ENCODE measurements at places on chromosomes 6 and 20.

- no peak for DNase-seq
Observed at GRCh38 chr20:9594284-9594875, 80.0 kb downstream of the LAMP5 start.

GRCh38 chr6:152356662-152357061, 280.5 kb downstream of the SYNE1 start:
- DNase-seq = no peak

GRCh38 chr6:35417979-35418661, 34.0 kb upstream of the FANCE start:
- DNase-seq = no peak

DNA sequence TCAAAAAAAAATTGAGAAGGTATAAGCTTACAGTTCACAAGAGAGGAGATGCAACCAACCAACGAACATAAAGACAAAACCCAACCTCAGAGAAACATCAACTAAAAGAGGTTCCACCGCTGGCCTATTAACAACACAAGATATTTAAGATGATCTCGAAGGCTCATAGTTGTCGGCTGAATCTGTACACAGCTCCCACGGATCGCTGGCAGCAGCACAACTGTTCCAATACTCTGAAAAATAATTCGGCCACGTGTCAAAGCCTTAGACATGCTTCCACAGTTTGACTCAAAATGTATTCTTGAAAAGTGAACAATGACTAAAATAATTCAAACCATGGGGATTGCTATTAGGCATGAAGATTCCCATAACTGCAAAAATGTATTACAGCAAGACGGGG, 13.7 kb downstream of the EXOC2 start:
- no peak for DNase-seq

DNA sequence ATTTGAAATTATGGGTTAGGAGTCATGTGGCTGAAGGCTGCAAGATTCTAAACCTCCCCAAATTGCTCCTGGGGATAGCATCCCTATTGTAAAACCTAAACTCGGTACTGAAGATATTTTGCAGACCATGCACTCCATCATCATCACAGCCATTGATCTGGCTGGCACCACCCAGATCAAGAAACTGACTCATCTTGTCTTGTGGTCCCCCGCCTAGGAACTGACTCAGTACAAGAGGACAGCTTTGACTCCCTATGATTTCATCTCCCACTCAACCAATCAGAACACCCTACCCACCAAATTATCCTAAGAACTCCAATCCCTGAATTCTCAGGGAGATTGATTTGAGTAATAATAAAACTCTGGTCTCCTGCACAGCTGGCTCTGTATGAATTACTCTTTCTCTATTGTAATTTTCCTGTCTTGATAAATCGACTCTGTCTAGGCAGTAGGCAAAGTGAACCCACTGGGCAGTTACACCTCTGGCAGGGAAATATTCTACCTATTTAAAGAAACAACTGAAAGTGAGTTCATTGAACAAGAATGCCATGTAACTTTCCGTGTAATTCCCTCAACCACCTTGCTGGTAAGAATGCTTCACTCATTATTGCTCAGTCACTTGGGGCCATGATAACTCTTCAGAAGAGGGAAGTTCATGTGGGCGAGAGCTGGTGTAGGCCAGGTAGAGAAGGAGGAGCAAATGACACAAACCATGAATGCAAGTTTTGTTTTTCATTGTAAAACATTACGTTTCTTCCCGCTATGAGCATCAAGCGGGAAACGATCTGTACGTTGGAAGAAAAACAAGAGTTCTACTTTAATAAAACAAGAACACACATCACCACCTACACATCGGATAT, 602.9 kb upstream of the ARID1B start:
- no peak for DNase-seq

DNA sequence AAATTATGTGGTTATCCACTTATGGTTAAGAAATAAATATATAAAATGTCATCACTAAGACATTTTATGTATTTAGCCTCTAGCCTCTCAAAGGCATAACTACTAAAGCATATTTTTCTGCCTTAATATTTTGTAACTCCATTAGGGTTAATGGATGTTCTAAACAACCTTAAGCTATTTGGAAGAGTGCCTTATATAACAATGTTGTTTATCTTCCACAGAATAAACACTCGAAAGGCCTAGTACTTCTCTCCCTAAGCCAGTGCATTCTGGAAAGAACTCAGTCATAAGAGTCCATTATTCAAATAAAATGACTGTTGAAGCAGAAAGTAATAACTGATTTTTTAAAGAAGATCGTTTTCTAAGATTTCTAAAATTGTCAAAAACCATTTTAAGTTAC, 15.0 kb upstream of the PRIM2 start:
- no peak for DNase-seq

DNA sequence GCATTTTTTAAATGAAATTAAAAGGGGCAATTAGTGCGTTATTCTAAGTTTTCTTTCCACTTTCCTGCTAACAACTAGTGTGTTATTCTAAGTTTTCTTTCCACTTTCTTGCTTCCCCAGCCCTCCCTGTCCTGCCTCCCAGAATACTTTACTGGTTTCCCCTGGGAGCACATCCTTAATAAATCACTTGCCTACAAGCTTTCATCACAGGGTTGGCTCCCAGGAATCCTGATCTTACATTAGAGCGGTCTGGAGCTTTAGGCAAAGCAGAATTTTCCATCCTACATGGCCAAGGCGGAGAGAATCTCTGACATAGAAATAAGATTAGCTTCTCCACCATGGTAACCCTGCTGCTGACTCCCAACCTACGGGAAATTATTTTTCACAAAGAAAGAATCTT, 150.4 kb downstream of the BFSP1 start:
- no peak for DNase-seq

- no peak for DNase-seq
Observed at GRCh38 chr20:1491860-1492642, 831 bp upstream of the SIRPB2 start.

- DNase-seq = no peak
Observed at GRCh38 chr6:79702691-79703090, 71.6 kb downstream of the SH3BGRL2 start.

- peak; percentile 31 for DNase-seq
Observed at GRCh38 chr20:17505636-17506517, 25.3 kb downstream of the BFSP1 start.

GRCh38 chr6:106051226-106051625, 34.9 kb upstream of the PRDM1 start:
- DNase-seq = no peak

DNA sequence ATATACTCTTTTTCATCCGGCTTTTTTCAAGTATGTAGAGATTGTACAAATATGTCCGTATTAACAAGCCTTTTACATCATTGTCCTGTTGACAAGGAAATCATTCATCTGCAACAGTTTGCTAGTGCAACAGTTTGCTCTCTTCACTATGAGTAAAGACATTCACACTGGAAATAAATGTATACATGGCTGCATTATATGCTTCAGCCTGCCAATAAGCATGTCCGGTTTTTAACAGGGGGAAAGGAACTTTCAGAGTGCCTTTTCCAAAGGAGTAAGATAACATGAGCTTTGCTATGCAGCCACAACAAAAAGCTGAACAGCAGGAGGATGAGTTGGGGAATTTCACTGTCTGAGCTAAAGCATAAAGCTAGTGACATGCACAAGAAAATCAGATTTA, 99.4 kb upstream of the ADTRP start:
- no peak for DNase-seq

DNA sequence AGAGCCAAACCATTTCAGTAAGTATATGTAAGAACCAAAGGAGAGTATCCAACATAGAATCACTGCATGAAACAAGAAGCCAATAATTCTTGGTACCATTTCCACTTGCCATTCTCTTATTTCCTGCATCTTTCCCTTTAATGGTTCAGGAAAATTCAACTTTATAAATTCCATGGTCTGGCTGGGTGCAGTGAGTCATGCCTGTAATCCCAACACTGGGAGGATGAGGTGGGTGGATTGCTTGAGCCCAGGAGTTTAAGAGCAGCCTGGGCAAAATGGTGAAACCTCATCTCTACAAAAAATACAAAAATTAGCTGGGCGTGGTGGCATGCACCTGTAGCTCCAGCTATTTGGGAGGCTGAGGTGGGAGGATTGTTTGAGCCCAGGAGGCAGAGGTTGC, 21.2 kb downstream of the NHLRC1 start:
- no peak for DNase-seq

DNA sequence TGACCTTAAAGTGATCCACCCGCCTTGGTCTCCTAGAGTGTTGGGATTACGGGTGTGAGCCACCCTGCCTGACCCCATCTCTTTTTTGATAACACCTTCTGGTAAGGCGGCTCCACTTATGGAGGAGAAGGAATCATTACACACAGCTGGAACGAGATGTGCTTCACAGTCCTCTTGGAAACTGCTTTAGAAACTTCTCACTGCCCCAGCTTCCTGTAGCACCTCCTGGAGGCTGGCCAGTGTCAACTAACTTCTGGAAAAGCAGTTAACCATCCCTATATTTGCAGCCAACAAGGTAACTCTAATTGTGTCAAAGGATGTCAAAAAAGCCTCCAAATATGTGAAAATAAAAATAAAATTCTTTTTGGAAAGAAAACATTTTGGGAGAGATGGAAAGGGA, 48.8 kb upstream of the BCLAF1 start:
- no peak for DNase-seq

GRCh38 chr20:57618764-57619050, 1.5 kb downstream of the ZBP1 start:
- DNase-seq = no peak

GRCh38 chr6:42973926-42974325, 5.1 kb downstream of the PEX6 start:
- no peak for DNase-seq

- no peak for DNase-seq
Observed at GRCh38 chr20:57306747-57307146, 22.9 kb upstream of the SPO11 start.

DNA sequence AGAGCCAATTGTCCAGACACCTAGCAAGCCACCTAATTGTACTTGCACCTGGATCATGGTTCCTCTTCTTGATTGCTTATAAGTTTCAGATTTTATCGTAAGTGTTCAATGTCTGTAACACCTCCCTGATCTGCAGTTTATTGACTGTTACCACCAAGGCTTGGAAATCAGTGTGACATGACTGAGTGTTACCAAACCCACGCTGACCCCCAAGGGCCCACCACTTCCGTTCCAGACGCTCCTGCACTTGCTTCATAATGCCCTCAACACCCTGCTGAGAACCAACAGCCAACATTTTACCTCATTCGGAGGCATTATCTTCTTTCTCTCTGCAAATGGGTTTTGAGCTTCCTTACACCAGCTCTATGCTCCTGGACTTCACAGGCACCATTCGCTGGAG, 6.3 kb downstream of the CCR6 start:
- DNase-seq = no peak

DNA sequence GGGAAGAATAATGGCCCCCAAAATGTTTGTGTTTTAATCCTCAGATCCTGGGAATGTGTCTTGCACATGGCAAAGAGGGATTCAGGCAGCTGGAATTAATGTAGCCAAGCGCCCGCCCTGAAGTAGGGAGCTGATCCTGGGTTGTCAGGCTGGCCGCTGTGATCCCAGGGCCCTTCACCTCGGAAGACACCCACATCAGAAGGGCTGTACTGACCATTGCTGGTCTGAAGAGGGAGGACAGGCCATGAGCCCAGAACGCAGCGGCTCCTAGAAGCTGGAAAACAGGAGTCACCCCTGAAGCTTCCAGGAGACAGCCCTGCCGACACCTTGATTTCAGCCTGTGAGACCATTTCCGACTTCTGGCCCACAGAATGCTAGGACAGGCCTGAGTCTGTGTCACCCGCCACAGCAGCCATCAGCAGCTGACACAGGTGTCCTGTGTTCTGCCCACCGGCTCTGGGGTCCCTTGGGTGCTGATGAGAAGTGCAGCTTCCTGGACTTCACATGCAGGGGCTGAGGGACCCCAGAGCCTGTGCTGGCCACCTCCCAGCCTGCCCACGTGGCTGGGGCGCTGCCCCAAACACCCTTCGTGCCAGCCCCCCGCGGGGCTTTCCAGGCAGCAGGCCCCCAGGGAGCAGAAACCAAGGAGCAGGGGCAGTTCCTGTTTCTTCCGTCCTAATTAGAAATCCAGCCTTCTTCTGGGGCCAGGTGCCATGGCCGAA, 86.3 kb downstream of the ERMARD start:
- no peak for DNase-seq

DNA sequence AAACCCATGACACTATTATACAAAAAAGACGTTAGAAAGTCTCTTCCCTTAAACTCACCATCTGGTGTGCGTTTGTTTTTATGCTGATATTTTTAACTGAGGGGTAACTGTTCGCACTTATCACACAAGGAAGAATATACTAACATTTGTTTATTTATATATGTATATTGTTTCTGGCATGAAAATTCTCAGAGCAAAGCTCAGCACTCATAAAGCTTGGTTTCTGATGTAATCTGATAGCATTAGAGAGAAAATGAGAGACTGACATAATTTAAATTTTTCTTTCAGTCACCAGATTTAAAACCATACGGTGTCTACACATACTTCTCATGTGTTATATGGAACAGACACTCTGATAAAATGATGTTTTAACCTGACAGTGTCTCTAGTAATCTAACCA, 6.9 kb downstream of the BLOC1S5 start:
- DNase-seq = no peak

- no peak for DNase-seq
Observed at GRCh38 chr6:113758826-113759574, 98.1 kb upstream of the MARCKS start.

DNA sequence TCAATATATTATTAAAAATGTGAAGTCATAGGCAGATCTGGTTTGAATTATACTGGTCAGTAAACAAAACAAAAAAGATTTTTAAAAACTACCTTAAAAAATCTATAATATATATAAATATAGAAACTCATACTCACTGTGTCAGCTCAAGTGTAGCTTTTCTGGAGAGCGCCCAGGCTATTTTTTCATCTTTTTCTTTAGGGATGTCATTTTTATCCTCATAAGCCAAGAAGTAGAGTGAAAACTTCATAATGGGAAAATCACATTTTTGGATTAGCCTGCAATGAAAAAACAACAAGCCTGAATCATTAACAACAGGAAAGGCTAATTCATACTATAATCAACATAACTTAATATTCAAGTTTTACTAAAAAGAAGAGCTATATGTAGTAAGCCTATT, 18.7 kb downstream of the GLO1 start:
- no peak for DNase-seq

DNA sequence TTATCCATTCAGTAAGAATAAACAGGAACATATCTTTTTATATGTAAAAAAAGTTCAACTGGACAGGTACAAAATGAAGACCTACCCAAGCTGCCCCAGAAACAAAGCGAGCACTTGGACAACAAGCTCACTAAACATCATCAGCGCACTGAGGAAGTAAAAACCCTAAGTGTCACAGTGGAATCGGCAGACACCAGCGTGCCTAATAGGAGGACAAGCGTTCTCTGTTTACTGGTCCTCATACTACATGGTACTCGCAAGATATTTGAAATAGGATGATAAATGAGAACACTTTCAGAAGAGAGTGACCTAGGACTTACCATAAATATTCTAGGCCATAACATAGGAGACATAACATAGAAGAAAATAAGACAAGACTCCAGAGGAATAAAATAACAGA, 18.2 kb downstream of the MAP7 start:
- no peak for DNase-seq

GRCh38 chr6:129317931-129318820, 391.8 kb downstream of the ARHGAP18 start:
- no peak for DNase-seq

- DNase-seq = no peak
Observed at GRCh38 chr20:20939006-20939405, 167.2 kb downstream of the LINC00237 start.

GRCh38 chr20:63212393-63212730, 3.6 kb downstream of the YTHDF1 start:
- no peak for DNase-seq

- DNase-seq = no peak
Observed at GRCh38 chr6:163809364-163809763, 394.8 kb downstream of the QKI start.
